ENCODE measurements at places on chromosomes 4 and X.

- DNase-seq, result no peak
Measured at GRCh38 chr4:74262522-74262921, 45.7 kb upstream of the EPGN start.

GRCh38 chrX:101377547-101377946 lies 8.4 kb downstream of the BTK start:
- no peak for DNase-seq

- DNase-seq, result no peak
Measured at GRCh38 chr4:142314686-142315085, 531.4 kb downstream of the INPP4B start.

DNA sequence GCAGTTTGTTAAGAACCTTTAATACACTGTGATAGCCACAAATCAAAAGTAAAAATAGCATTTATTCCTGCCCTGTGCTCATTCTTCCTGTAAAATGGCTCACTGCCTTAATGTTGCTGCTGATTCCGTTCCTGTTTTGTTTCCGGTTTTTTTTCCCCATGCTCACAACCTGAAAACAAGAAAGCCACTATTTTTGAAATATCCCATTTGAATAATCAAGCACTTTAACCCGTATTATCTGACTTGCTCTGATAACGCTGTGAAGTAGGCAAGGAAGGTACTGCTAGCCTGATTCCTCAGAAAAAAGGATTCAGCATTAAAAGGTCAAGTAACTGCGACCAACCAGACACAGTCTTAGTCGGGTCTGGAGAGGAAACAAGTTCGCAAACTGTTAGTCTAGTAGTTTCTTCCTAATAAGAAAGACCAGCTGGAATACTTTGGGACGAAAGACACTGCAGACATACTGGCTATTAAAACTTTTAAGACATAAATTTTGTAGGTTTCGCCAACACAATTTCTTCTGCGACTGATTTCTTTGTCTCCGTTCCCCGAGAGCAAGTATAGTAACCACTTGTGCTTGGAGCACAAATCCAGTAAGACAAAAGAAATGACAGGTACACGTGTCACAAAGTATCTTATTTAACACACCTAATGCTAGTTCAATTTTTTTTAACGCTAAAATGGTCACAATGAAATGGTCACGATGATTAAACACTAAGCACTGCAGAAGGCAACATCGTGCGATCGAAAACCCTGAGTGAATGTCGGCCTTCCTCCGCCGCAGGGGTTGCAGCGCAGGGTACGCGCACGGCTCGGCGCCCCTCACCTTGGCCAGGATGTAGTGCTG lies 802 bp downstream of the COX18 start:
- no peak for DNase-seq

DNA sequence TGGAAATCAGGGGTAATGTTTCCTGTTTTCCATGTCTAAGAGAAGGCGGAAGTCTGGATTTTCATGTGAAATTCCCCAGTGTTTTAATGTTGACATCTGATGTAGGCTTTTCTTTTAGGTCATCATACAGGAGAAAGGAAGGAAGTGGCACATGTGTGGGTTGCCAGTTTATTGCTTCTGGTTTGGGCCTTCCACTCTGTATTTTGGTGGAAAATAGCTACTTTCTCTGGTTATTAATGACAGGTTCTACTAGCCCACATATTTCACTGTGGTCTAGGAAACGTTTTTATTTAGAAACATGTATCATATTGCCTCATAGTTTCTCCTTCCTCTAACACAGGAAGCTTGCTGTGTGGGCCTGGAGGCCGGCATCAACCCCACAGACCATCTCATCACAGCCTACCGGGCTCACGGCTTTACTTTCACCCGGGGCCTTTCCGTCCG lies 7.2 kb downstream of the PDHA1 start:
- DNase-seq, result no peak

DNA sequence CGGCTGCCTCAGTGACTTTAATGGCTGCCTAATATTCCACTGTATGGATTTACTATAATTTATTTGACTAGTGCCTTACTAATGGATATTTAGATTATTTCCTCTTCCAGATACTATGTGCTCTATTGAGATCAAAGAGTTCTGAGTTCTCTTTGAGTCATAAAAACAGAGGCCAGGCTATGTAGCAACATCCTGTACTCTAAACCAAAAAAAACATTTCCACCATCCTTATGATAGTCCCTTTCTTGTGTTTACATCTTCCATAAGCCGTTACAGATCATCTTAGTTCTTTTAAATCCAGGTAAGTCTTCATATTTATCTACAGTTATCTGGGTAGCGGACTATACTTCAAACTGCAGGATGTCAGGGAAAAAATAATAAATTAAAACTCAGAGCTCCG lies 56.6 kb upstream of the TMEM184C start:
- DNase-seq, result no peak

DNA sequence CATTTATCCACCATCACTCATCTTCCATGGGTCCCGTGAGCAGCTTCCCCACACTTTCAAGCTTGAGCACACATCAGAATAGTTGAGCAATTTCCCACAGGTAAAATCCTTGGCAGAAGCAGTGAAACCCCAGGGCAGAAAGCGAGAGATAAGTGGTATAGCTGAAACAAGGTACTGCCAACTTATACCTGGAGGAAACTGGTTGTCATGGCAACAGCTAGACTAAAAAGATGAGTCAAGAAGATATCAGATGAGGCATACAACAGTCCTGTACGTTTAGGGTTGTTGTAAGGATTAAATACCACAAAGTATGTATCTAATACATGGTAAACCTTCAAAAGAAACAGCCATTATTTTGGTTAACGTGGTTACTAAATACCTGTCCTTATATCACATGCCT lies 66.9 kb upstream of the PHOX2B start:
- no peak for DNase-seq

DNA sequence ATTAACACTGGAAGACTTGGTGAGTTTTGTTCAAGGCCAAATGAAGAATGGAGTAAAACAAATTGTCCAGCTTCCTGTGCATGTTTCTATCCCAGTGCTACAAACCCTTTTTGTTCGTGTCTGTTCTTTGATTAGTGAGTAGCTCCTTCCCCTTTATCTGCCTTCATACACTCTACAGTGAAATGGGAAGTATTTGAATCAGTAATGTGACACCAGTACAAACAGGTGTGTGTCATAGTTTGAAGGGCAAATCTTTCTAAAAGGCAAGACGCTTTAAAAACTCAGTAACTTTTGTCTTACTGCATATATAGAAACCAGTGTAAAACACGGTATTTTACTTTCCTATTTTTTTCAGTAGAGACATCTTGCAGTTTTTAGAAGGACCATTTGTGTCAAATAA lies 5.9 kb downstream of the ARHGEF38 start:
- DNase-seq, result no peak

Data from stimulated activated CD4-positive, alpha-beta T cell treated with anti-CD3 and anti-CD28 coated beads, Interleukin-1b, Interleukin-23, amount 100 ng/mL, for 1 hour (primary cell).